AG10803 (cell line): ENCODE measurements at places on chromosomes 11 and 22.
A peak's percentile ranks its signal among the peaks of the same experiment; 100 is the strongest.

DNA sequence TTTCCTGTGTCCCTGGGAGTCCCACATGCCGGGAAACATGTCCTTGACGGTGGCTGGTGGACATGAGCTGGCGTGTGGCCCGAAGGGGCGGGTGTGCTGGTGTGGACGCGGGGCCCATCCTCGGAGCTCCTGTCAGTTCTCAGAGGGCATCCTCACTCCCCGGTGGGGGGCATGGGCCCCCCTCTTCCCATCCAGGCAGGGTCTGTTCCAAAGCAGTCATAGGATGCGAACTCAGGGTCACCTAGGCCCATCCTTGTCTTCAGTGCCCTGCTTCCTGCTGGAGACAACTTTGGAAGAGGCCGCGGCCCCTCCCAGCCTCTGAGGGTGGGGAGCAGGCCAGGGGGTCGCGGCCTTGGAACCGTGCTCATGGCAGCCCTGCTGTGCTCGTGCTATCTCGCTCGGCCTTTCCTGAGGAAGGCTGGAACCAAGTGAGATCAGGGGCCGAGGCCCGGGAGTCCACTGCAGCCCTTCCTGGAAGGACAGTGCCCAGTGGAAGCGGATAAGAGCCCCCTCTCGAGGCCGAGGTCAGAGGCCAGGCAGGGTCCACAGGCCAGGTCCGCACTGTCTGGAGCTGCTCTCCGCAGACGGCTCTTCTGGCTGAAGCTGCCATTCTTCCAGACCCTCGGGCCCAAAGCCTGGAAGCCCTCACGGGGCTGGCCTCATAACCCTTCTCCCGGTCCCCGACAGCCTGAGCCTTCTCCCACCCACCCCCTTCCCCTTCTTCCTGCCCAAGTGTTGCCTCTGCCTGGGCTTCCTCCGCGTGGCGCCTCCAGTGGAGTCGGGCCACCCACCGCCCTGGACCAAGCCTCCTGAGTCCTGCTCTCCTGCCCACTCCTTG is 8.7 kb downstream of the GRK2 start:
- no peak for DNase-seq

GRCh38 chr22:21567456-21568346 is at the start of gene UBE2L3:
Gene UBE2L3, plus strand, starts transcription at chr22:21567714. Its CDS starts 31 bp downstream, at chr22:21567745.
- peak; percentile 78 for DNase-seq

DNA sequence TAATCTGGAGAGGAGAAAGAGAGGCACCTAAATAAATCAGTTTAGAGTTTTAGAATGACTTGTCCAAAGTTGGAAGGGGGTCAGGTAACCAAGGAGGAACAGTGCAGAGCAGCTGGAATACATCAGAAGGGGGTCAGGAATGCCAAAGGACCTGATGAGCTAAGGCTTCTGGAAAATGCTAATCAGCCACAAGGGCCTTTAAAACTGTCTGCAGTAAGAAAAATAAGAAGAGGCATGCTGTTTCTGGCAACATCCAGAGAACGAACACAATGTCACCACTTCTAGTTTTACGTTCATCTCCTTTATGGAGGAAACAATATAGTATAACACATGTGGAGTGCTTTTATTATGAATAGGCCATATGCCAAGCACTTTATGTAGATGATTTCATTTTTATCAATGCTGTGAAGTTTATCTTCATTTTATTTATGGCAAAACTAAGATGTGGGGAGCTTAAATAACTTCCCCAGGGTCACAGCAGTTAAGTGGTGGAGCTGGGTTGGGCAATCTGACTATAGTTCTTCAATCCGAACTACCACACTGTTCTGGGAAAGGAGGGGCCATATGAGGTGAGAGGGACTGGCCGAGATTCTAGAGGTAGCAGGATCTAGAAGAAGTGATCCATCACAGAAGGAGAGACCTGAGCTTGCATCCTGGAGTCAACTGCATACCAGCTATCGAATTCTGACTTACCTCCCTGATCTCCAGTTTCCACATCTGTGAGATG is 22.6 kb downstream of the ACO2 start:
- DNase-seq, result peak; percentile 65

- DNase-seq, result peak; percentile 56
These were observed 37.2 kb downstream of the FAM83F start for GRCh38 chr22:40031766-40032470.

DNA sequence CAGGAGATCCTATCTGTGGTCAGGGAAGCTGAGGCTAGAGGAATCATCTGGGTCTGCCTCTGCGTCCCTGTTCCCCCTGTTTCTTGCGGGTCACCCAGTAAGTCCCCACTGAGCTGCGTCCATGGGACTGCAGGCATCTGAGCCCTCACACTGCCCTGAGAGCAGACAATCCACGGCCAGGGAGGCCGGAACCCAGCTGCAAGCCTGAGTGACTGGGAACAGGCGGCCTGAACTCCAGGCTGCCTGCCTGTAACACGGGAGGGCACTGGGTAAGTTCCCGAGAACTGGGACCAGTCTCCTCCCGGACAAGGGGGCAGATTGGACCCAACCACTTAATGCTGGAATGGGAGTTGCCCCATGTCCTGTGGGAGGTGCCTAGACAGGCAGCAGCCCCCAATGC is 727.4 kb downstream of the BRD1 start:
- no peak for DNase-seq

DNA sequence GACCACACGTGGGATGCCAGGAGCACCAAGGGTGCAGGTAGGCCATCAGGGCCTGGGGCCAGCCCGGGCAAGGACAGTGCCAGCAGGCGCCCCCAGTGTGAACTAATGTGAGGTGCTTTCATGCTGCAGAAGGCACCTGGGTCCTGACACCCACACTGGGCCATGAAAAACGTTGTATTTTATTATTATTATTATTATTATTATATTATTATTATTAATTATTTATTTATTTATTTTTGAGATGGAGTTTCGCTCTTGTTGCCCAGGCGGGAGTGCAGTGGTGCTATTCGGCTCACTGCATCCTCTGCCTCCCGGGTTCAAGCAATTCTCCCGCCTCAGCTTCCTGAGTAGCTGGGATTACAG is 1267.3 kb downstream of the BRD1 start:
- DNase-seq, result no peak

DNA sequence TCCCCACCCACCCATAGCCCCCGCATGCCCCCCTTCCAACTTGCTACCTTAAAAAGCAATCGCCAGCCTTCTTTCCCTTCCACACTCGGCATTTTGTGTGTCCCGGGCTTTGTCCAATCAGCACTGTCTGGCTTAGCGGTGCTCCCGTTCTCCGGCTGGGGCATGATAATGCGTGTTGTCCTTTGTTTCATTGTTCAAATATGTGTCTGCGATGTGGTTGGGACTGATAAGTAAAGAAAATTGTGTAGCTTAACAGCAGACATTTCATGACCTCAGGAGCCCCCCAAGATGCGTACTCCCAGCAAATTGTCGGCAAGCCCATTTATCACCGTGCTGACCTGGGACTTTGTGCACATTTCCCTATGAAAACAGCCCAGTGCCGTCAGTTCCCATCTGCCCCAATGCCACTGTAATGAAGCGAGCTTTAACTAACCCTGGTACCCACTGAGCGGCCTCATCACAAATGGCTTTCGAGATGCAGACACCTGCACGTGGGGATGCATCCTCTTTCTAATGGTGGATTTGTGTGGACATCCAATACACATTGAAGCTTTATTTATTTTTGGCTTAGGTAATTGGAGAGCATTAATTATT is 167.0 kb upstream of the E2F8 start:
- DNase-seq, result no peak

DNA sequence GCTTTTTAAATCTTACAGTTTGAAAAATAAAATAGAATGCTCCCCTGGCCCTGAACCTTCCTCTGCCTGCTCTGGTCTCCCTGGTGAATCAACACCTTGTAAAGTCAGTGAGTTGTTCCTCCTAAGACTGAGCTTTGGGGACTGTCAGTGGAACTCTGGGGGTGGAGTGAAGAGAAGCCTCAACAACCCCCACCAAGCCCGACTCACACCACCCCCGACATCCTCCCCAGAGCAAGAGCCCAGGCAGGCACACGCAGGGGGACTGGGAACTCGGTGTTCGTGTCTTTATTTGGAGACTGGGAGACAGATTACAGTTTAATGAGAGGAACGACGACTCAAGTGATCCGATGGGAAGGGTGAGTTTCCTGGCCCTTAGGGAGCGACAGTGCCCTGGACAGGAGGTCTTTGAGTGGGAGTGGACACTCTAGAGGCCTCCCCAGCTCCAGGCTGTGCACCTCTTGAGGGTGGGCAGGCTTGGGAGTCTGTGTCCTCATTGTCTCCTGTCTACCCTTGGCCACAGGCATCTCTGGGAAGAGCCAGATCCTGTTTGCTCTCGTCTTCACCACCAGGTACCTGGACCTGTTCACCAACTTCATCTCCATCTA is 6.2 kb downstream of the KDELR3 start:
- DNase-seq, result no peak

- no peak for DNase-seq
These were observed 37.1 kb upstream of the SWAP70 start for GRCh38 chr11:9626496-9627394.

GRCh38 chr11:32034680-32035079 is 56.2 kb upstream of the RCN1 start:
- peak; percentile 85 for DNase-seq

- DNase-seq, result no peak
These were observed 18.8 kb downstream of the TRIM34 start for GRCh38 chr11:5643585-5643984.

DNA sequence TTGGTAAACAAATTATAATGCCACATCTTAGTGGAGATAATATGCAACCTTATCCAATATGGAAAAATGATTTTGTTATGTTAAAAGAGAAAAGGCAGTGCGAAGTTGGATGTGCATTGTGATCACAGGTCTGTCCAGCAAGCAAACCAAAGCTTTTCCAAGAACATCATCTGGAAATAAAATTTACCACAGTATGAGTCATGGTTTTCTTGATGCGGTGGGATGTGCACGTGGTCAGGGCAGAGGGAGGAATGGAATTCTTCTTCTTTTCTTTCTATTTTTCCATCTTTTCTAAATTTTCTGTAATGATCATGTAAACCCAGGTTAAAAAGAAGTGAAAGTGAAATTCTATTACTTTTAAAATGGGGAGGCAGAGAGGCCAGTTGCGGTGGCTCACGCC is 169.8 kb downstream of the C11orf91 start:
- peak; percentile 81 for DNase-seq

DNA sequence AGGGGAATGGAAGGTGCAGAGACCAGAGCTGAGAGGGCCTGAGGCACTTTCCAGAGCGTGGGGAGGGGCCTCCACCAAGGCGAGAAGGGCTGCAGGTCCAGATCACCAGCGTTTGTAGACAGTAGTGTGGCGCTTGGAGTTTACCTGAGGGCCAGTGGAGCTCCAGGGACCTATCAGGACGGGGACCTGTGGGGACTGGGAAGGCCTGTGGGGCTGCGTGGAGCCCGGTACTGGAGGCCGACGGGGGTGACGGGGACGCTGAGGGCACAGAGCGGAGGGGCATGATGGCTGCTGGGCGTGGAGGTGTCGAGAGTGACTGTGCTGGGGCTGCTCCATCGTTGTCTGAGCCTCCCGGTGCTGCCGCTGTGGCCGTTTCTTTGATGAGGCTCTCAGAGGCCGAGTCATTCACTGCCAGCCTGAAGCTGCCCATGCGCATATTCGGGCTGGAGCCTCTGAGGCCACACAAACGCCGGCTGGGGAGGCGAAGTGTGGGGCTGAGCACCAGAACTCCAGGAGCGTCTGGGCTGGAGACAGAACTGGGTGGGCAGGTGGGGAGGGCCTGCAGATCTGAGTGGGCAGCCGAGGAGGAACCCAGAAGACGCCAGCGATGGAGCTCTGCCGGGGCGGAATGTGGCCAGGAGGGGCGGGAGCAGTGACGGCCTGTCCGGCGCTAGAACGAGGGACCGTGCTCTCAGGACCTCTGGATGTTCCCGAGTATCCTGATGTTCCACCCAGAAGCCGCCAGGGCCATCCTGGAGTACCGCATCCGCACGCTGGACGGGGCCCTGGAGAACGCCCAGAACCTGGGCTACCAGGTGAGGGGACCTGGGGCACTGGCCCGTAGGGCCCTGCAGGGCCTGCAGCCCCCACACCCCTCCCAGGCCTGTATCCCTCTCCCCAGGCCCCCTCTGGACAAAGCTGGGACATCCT is 2.6 kb downstream of the PGGHG start:
- no peak for DNase-seq

DNA sequence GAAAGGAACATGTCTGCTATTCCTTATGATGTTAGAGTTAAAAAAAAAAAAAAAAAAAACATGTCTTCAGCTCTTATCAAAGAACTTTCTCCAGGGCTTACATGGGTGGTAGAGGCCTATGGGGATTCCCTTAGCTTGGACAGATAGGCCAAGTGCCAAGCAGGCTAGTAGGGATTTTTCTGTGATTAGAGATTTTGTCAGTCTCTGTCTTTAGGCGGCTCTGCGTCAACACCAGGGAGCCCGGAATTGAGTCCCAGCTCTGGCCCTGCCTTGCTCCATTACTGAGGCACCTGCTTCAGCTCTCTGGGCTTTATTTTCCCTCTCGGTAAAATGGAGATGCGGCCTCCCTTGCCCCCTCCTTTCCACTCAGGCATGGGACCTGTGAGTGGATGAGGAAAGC is 13.1 kb downstream of the CRY2 start:
- no peak for DNase-seq

DNA sequence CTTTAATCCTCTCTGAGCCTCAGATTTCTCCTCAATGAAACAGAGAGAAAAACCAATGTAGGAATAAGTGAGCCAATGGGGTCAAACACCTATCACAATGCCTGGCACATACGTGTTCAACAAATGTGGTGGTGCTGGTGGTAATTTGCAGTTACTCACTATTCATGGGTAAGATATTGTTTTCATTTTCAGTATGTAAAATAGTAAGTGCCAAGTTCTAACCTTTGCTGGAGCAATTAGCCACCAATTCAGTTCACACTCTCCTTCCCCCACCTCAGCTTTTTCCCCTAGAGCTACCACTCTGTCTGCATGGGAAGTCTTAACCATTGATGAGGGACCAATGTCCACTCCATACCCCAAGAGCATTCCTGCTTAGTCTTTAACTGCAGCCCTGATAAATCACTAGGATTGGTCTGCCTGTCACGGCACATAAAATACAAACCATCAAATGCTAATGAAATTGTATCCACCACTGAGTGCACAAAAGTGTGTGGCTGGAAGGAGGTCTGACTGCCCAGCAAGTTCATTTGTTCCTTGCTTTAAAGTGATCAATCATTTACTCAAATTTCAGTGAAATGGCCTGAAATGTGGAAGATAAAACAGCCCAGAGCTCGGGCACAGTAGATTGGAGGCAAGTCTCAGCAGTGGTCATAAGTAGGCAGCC is 187.4 kb upstream of the API5 start:
- no peak for DNase-seq

DNA sequence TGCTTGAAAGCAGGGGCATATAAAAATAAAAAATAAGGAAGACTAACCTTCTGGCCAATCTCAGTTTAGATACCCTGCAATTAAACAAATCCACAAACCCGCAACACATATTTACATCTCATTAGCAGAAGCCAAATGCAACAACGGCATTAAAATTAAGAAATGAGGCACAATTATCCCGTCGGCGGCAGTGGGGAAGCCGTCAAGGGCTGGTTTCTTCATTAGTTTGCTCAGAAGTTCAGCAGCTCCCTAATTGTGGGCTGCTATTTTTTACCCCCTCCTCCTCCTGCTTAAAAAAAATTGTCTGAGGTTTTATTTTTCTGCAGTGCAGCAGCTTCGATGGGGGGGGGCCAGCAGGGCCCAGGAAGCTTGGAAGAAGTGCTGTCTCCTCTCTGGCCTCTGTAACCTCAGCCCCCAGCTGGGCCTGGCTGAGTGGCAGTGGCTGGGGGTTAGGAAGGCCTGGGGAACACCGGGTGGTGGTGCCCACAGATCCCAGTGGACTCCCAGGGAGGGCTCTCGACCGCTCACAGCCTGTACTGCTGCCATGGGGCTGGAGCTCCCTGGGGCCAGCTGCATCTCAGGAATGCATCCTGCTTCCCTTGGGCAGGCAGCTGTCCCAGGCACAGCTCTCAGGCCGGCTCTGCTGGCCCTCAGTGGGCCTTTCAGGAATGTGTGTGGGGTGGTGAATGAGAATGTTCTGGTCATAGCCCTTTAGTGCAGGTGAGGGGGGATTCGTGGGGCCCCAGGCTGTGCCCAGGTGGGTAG is 148.7 kb upstream of the B3GAT1 start:
- DNase-seq, result no peak
